Activated naive CD4-positive, alpha-beta T cell (primary cell): ENCODE measurements at places on chromosomes 6 and 20.
A peak's percentile ranks its signal among the peaks of the same experiment; 100 is the strongest.

GRCh38 chr20:47995661-47996060 lies 210.4 kb upstream of the SULF2 start:
- DNase-seq, result no peak

DNA sequence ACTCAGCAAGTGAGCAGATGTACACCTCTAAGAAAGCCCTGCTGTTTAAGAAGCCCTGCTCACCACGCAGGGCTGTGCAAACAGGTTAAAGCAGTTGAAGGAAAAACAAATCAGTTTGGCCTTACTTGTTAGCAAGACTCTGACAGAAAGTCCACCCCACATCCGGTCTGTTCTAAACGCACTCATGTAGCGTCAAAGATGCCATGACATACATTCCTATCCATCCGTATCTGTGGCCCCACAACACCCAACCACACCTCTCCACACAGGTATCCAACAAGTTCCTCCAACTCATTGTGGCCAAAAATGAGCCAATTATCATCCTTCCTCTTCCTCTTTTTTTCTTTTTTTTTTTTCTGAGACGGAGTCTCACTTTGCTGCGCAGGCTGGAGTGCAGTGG lies 22.8 kb upstream of the RAB22A start:
- no peak for DNase-seq

DNA sequence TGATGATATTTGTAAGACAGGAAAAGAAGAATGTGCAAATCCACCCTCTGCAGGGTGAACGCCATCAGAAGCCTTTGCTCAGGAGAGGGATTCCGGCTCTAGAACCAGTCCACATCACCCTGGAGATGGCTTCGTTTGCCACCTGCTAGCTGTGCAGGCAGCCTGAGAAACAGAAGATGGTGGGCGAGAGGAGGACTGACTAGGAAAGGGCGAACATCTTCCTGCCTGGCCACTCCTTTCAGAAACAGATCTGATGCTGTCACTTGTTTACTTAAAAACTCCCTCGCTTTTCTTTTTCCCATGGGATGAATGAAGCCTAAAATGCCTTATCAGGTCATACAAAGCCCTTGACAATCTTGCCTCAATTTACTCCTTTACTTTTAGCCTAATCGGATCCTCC lies 1.2 kb downstream of the PTPRA start:
- DNase-seq, result no peak

DNA sequence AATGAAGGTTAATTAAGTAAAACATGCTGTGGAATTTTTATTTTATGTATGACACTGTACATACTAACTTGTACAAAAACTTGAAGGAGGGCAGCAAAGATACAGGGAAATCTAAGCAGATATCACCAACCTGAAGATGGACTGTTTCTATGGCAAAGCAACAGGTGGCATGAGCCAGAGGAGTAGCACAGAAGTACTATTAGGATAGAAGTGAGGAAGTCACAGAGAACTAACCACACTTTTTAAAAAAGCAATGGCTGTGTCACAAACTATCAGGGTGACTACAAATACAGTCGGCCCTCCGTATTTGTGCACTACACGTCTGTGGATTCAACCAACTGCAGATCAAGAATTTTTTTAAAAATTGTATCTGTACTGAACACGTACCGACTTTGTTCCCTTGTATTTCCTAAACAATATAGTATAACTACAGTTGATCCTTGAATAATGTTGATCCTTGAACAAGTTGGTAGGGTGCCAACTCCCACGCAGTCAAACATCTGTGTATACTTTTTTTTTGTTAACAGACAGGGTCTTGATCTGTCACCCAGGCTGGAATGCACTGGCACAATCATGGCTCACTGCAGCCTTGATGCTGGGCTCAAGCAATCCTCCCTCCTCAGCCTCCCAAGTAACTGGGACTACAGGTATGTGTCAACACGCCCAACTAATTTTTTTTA lies 61.0 kb downstream of the NUDT3 start:
- DNase-seq, result no peak

- DNase-seq, result peak; percentile 65
Observed at GRCh38 chr6:166275714-166276166, 32.5 kb downstream of the PRR18 start.
